ENCODE measurements at places on chromosomes 12 and 14.

GRCh38 chr12:113173081-113173698 is 12.1 kb downstream of the DDX54 start:
- no peak for DNase-seq

GRCh38 chr12:43453761-43454160 is 98.2 kb downstream of the ADAMTS20 start:
- DNase-seq = no peak

DNA sequence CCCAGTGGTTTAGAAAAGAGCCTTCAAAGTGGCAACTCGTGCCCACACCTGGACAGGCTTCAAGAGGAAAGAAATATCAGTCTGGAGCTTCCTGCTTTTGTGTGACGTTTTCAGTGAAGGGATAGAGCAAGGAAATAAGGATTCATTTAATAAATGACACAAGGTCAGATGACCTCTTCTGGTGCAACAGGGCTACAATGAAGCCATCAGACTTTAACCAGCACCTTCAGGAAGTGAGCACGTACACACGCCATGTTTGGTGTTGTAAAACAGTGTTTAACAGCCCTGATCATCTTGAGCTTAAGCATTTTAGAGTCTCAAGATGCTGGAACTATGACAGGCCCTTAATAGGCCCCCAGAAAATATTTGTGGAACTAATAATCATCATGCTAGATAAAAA is 59.1 kb downstream of the CCDC60 start:
- DNase-seq = no peak

GRCh38 chr12:42981379-42981778 is 391.8 kb upstream of the PRICKLE1 start:
- peak; percentile 83 for DNase-seq

GRCh38 chr12:50220363-50220995 is 53.3 kb upstream of the CERS5 start:
- peak; percentile 79 for DNase-seq

GRCh38 chr14:59239022-59239421 is 50.6 kb downstream of the DAAM1 start:
- no peak for DNase-seq

DNA sequence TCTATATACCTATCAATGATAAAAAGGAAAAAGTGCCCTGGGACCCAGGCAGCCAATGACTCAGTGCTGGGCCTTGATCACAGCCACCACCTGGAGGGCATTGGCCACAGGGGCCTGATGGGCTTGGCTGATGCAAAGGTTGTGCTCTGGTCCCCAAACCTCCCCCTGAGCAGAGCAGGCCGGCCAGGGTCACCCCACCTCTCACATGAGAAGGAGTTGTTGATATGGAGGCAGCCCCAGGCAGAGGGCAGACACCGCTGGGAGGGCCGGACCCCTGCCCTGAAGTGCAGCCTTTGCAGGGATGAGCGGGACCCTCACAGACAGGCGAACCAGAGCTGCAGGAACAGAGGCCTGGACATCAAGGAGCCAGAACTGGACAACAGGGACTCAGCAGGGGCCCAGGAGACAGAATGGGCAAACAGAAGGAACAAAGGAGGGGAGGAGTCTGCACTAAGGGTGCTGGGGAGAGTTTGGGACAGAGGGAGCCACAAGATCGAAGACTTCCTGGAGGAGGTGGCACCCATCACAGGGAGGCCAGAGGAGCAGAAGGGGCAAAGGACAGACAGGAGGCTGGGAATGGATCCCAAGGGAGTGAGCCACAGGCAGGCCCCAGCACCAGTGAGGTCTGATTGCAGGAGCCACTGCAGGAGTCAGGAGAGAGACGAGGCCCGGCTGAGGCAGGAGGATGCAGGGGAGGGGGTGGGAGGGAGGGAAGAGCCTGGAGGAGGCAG is 105.0 kb downstream of the TNFAIP2 start:
- no peak for DNase-seq

DNA sequence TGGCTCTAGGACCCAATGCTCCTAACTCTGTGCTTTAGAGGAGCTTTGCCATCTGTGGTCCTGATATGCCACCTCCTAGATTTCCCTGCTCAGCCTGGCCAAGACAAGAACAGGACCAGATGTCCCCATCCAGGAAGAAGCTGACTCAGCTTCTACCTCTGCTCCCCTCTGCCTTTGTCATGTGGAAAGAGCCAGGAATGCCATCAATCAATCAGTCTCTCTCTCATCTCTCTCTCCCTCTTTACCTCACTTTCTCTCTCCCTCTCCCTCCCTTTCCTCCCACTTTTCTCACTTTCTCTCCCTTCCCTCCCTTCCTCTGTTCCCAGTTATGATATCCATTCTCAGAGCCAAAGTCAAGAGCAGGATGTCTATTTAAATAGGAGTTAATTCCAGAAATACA is 892.5 kb upstream of the TMEM132C start:
- no peak for DNase-seq

DNA sequence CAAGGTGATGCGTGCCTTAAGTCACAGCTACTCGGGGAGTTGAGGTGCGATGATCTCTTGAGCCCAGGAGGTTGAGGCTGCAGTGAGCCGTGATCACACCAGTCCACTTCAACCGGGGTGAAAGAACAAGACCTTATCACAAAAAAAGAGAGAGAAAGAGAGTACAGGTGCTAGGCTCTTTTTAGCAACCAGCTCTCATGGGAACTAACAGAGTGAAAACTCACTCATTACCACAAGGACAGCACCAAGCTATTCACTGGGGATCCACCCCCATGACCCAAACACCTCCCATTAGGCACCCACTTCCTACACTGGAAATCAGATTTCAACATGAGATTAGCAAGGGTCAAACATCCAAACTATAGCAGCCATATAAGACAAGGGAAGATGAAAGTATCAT is 164.2 kb downstream of the NDUFA12 start:
- no peak for DNase-seq

DNA sequence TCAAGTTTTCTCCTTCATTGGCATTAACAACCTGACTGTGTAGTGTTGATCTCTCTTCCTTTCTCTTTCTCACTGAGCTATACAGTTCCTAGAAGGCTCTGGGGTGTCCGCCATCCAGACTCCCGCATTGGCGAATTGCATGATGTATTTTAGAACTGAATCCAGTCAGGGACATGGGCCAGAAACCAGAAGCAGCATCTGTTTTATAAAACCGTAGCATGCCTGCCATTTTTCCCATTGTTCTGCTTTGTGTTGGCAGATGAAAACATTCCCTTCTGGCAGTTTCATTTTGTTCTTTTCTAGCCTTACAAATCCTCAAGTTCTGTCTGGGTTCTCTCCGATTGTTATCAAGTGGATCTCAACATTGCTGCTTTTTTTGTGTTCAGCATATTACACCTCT is 268.3 kb upstream of the SEL1L start:
- no peak for DNase-seq

DNA sequence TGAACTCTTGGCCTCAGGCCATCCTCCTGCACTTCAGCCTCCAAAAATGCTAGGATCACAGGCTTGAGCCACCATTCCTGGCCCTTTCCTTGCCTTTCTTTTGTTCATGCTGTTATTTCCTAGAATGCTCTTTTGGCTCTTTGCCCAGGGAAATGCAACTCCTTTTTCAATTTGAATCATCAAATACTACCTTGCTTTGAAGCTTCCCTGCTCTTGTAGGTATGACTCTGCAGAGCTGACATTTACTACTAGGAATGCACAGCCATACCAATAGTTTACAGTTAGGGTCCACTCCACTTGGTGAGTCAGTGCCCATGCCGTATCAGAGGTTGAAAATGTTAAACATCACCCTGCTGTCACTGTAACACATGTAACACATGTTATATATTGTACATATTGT is 107.0 kb upstream of the CRY1 start:
- DNase-seq = peak; percentile 28

DNA sequence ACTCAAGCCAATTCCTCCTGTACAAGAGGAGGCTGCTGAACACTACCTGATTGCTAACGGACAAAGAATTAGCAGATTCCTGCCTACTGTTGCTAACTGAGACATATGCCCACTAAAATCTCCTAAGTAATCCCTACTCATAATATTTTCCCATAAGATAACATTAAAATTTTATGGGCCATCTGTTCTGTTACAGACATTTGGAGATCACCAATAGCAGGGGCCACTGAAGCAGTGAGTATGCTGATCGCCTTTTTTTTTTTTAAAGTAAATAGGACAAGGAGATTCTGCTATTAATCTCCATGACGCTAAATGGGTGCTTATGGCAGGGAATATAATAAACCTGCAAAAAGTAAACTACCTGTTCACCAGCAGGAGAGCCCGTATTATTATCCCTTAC is 292.9 kb downstream of the MED13L start:
- DNase-seq = no peak

GRCh38 chr14:53360829-53361228 is 207.7 kb upstream of the DDHD1 start:
- no peak for DNase-seq

- DNase-seq = no peak
Observed at GRCh38 chr14:74705613-74706500, 7.0 kb downstream of the AREL1 start.

GRCh38 chr12:109527489-109528123 is 45.7 kb downstream of the MMAB start:
- no peak for DNase-seq

DNA sequence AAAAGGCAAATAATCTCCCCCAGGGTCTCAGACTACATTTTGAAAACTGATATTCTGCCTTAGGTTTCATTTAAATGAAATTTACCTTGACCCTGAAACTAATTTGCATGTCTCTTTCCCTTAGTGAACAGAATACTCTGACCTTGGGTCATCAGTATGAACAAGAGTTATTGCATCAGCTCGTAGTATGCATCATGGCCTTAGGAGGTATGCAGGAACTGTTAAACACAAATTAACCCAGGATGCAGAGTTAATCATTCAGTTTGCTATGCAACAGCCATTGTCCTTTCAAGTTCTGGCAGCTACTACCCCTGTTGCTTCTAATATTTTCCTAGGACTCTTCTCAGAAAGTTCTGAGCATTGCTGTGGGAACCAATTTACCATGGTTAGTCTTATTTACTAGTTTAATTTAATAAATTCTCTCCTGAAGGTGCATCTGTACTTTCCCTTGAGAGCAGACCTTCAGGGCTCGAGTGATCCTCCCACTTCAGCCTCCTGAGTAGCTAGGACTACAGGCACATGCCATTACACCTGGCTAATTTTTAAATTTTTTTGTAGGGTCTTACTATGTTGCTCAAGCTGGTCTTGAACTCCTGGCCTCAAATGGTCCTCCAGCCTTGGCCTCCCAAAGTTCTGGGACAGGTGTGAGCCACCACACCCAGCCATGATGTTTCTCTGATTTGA is 126.7 kb downstream of the TTC6 start:
- peak; percentile 13 for DNase-seq

DNA sequence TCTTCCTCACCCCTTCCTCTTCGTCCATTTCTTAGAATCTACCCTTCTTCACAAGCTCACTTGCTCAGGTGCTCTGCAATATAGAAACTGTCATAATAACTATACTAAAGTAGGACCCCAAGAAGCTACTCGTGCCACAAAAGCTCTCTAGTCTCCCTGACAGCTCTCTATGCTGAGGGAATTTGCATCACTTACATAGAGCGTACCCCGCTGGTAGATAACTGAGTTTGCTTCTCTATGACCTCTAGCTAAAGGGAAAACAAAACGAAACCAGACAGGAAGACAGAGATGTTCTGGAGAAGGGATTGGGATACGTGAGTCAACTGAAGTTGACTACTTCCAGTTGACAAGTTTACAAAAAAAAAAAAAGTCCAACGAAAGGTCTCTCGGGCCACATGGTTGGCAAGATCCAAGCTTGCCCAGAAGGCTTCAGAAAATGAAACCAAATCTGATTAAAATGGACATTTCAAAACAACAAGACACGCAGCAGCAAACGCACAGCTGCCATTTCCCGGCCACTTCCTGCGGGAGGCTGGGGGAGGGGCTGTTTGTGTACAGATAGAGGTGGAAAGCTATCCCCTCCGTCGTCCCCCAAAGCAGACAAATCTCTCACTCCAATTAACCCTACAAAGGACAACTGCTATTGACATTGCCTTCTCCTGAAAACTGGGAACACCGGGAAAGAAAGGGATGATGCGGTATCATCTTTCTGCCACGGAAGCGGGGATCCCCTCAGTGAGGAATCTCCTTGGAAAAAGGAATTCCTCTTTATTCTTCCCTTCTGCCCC is 1.3 kb downstream of the BAZ2A start:
- DNase-seq = peak; percentile 91

DNA sequence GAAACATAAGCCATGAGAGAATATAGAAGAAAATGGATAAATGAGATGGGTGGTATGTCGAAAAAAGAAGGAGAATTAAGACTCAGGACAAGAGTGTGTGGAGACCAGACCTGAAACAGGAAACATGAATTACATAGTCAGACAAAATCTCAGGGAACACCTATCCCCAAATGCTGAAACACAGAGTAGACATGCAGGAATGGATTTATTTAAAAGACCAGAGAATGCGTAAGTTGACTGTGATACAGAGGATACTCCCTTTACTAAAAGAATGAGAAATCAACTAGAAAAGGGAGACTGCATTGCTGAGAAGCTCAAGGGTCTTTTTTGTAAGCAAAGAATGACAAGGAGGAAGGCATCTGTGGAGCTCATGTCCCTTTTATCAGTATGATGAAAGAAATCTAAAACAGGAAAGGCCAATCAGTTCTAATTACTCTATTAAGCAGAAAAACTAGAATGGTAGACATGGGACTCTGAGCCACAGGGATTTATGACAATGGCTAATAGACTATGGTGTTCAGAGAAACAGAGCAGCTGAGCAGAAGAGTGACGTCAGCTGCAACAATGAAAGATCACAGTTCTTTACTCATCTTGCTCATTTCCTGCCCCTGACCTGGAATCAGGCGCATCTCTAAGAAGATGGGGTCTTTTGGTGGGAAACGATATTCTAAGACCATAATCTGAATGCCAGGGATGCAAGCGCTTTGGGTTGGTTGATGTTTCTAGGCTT is 138.9 kb upstream of the DHRS4 start:
- DNase-seq = no peak

GRCh38 chr12:6697584-6698351 is 2.8 kb downstream of the PIANP start:
- DNase-seq = peak; percentile 80

GRCh38 chr14:29836395-29836794 is 91.3 kb downstream of the PRKD1 start:
- DNase-seq = no peak

DNA sequence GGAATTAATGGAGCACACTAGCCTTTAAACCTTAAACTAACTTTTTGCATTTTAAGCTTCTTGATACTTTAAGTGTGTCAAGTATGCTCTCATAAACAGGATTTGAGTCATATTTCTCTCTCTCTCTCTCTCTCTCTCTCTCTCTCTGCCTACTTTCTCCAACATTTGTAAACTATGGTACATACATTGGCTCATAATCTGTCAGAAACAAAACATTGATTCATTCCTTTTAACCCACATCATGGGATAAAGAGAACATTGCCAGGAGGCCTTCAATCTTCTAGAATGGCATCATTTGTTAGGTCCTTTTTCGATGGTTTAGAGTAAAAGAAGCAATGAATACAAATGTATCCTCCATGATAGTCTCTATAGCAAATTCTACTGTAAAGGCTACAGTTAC is 81.6 kb upstream of the RERGL start:
- peak; percentile 45 for DNase-seq

GRCh38 chr12:84619053-84619571 is 293.5 kb downstream of the SLC6A15 start:
- no peak for DNase-seq

Measured in mesenchymal stem cell (in vitro differentiated cells and primary cell).